Naive B cell (primary cell): ENCODE measurements at places on chromosomes 3 and 15. TPM values are rescaled to one million over a fixed set of nuclear protein-coding genes. Genes with fewer than 3 reads are reported as not detected.

DNA sequence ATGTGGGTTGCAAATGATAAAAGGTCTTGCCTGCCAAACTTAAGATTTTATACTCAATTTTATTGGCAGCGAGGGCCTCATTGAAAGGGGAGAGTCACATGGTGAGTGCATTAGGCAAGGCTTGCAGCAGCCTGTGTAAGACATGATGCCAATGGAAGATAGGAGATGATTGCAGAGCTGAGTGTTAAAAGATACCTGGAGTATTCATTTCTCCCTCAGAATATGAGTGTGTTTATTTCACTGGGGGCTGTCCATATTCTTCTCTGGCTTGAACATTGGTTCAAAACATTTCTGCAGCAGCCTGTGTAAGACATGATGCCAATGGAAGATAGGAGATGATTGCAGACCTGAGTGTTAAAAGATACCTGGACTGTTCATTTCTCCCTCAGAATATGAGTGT lies 165.2 kb upstream of the NUDT16 start:
- DNase-seq: no peak

EFCAB12 gene
- not detected for polyA plus RNA-seq

- DNase-seq: no peak
These were observed 46.9 kb downstream of the ZIC4 start for GRCh38 chr3:147359177-147360050.

DNA sequence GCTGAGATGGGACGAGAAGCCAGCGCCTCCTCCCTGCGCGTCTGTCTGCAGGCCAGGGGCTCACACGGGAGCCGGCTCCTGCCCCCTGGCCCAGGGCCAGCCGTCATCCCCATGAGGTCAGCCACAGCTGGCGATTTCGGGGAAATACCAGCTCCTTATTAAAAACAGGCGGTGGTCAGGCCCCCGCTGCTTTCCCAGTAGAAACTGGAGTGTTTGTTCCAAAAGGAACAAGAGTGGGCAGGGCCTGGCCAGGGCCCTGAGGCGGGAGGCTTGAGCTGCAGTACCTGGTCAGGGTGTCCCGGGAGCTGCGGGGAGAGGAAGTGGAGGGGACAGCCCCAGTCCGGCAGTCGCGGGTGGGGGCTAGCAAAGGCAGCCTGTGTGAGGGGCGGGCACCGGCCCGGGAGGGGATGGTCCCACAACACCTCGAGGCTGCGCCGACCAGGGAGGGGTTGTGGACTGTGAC lies 17.8 kb downstream of the MYL3 start:
- peak; percentile 12 for DNase-seq

PARL gene
- polyA plus RNA-seq: 107 TPM

DNA sequence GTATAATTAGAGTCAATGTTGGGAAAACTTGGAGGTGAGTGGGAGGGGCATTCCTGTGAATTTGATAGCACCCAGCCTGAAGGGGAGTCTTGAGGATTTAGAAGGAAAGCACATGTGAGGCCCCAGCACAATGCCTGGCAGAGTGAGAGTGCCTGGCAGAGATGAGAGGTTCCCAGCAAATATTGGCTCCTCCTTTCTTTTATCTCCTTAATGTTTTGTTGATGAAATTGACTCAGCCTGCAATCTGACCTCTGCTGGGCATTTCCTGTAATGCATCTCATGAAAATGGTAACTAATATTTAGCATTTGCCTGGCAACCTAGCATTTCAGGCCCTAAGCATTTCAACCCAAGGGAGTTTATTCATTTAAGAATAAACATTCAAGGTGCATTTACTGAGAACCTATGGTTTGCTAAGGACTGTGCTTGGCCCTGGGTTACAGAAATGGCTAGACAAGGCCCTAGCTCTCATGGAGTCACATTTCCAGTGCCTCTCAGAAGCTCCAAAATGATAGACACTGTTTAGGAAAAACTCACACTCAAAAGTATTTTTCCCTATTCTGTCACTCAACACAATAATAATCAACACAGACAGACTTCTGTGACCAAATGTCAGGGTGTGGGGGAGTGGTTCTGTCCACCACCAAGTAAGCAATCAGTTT lies 19.0 kb downstream of the PDHB start:
- peak; percentile 56 for DNase-seq

GRCh38 chr3:123809597-123809996 lies 74.5 kb downstream of the MYLK start:
- DNase-seq: no peak

DNA sequence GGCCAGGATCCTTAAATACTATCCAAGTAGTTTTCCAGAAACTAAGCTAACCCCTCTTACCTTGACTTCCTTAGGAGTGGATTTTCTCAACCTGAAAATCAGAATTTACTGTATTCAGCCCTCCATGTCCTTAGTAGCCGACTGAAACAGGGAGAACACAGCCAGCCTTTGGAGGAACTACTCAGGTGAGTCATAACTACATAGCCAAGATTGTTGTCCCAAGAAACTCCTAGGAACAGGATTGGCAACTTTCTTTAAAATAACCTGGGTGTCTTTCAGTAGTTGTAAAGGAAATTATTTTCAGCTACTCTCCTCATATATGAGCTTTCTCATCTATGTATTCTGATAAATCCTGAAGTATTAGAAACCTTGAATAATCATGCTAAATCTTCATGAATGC lies 22.3 kb downstream of the FANCD2OS start:
- no peak for DNase-seq

ANKRD63 gene
- polyA plus RNA-seq: not detected

DNA sequence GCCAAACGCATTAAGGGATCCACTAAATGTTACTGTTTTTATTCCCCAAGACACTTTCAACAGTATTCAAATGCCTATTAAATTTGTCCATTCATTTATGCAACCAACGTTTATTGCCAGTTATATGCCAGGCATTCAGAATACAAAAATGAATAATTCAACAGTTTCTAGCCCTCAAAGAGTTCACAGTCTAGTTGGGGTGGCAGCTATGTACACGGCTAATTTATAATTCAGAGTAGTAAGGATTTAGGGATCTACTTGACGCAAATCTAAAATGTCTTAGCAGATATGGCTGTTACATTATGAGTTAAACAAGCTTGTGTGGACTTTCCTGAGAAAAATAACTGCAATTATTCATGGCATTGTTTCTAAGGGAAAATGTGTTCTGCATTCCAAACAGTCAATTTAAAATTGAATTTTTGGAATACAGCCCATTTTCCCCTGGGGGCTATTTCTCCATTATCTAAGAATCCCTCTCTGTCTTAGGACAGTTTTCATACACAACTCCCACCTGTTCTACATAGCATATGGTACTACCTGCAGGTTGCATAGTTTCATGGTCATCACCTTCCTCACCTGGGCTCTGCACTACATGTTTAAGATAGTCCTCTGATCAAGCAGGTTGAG lies 11.5 kb upstream of the MSL2 start:
- DNase-seq: no peak

GRCh38 chr15:73758461-73758860 lies 5.3 kb upstream of the INSYN1 start:
- no peak for DNase-seq

- DNase-seq: no peak
These were observed 128.8 kb downstream of the GRM7 start for GRCh38 chr3:6989608-6990291.

GRCh38 chr3:182978387-182978786 lies 2.0 kb downstream of the DCUN1D1 start:
- DNase-seq: no peak

PPM1L gene
- polyA plus RNA-seq: 2.4 TPM

- DNase-seq: no peak
These were observed 69.1 kb downstream of the TTC23 start for GRCh38 chr15:99180086-99180963.

GRCh38 chr3:188360364-188360881 lies 206.5 kb downstream of the LPP start:
- DNase-seq: no peak

FAM107A gene
- not detected for polyA plus RNA-seq

- no peak for DNase-seq
These were observed 198.4 kb downstream of the EBLN2 start for GRCh38 chr3:73259856-73260255.

- DNase-seq: no peak
These were observed 9.6 kb downstream of the PLA2G4F start for GRCh38 chr15:42146551-42147430.

C2CD4A gene
- polyA plus RNA-seq: not detected

DENND6A gene
- 19.3 TPM for polyA plus RNA-seq

DNA sequence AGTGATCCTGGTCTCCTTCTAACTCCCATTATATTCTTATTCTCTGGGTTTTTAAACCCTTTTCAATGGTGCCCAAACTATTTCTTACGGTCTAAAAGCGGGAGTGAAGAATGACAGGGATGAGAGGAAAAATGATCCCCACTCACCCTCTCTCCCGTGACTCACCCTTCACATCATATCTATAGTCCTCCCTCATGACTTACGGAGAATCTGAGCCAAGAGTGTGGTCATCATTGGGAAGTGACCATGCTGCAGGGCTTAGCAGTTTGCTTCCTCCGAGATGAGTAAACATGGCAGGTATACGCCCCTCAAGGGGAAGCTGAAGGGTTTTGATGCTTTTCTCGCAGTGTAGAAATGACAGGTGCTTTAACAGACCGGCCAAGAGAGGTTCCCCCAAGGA lies 274.0 kb downstream of the RYR3 start:
- no peak for DNase-seq

PIERCE2 gene
- polyA plus RNA-seq: 2.2 TPM

DNA sequence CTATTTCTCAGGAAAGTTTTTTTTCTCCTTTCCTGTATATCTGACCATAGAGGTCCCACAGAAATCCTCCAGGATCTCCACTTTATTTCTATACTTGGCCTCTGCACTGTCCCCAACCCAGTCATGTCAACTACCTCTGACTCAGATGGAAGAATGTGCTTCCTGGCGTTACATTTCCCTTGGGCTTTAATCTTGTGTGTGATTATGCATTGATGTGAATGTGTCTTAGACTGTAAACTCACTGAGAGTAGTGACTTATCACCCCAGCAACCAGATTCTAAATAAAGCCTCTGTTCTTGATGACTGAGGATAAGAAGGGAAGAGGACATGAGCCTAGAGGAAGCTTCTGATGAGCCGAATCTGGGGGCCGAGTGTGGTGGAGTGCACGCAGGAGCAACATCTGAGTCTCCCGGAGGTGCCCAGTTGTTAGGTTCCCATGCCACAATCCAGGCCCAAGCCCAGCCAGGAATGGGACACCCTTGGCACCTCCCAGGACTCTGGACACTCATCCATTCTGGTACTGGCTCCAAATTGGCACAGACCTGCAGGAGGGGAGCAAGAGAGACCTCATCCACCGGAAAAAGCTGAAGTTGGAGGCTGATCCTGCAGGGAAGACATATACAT lies 32.1 kb upstream of the HEG1 start:
- no peak for DNase-seq

MOBP gene
- polyA plus RNA-seq: not detected

- no peak for DNase-seq
These were observed 87.2 kb downstream of the HMG20A start for GRCh38 chr15:77507911-77508310.

- DNase-seq: no peak
These were observed 66.3 kb upstream of the CRTC3 start for GRCh38 chr15:90463381-90463780.

ALDH1L1 gene
- polyA plus RNA-seq: not detected

DNA sequence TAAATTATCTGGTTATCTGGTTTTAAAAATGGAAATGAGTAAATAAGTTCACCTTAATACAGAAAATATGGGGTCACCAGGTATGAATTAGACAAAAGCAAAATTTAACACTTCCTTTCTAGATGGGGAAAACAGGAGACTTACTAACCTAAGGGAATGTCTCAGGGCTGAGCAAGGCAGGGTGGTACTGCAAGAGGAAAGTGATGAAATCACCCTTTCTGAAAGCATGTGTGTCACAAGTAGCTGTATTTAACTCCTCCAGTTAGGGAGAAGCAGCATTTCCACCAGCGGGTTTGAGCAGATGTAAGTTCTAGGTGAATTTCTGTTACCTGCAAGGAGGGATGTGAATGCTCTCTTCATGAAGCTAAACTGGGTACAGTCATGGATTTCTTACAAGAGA lies 629.1 kb downstream of the MECOM start:
- no peak for DNase-seq

GRCh38 chr15:85761635-85762034 lies 33.1 kb downstream of the KLHL25 start:
- DNase-seq: no peak

DNA sequence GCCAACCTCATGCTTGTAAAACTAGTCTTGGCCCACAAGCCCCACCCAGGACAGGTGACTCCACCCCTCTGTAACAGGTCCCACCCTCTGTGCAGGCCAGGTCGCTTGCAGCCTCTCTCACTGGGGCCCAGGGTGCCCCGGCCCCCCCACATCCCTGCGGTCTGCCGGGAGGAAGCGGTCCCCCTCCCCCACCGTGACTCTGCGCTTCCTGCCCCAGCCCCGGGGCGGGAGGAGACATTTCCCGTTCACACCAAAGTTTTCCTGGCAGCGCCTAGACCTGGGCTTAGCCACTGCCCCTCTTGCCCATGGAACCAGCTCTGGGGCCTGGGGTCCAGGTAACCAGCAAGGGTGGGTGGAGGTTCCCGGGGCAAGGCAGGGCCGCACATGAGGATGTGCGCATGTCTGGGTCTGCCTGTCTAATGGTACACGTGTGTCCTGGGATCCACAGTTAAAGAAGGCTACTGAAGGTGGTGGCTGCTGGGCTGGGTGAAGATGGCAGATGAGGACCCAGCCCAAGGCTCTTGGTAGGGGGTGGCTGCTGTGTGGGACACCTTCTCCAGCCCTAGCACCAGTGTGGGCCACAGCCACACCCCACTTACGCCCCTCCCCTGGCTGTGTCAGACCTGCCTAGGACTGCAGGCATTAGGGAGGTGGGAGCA lies 8.4 kb downstream of the NBEAL2 start:
- DNase-seq: peak; percentile 69

OR5K2 gene
- not detected for polyA plus RNA-seq

GRCh38 chr3:172352786-172353185 lies 95.5 kb downstream of the GHSR start:
- DNase-seq: no peak

- no peak for DNase-seq
These were observed 24.3 kb upstream of the IL12A start for GRCh38 chr3:159964166-159964973.

- DNase-seq: no peak
These were observed 45.6 kb downstream of the DNASE1L3 start for GRCh38 chr3:58164906-58165821.

DNA sequence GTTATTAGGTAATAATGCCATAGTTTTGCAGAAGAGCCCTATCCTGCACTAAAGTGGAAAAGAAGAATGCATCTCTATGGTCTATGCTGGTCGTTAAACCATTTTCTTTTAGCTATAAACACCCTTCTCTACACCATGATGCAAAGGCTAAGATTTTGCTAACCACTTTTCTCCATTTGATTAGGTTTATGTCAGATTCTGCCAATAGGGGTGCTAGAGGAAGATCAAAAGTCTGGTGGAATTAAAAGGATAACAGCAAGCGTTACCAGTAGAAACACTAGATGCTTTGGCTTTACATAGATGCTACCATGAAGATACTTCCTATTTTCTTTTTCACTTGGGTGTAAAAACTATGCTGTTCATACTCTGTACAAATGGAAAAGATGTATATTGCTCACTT lies 669.8 kb upstream of the ARPP21 start:
- DNase-seq: no peak

- DNase-seq: no peak
These were observed 23.5 kb downstream of the FHIT start for GRCh38 chr3:61227799-61228198.

TEX264 gene
- 93.3 TPM for polyA plus RNA-seq

EIF2A gene
- polyA plus RNA-seq: 54.0 TPM

- DNase-seq: no peak
These were observed 192.3 kb upstream of the C2CD4B start for GRCh38 chr15:62357431-62357830.
